Fibroblast of mammary gland (primary cell): ENCODE measurements at places on chromosomes 1 and 21.
A peak's percentile ranks its signal among the peaks of the same experiment; 100 is the strongest.

DNA sequence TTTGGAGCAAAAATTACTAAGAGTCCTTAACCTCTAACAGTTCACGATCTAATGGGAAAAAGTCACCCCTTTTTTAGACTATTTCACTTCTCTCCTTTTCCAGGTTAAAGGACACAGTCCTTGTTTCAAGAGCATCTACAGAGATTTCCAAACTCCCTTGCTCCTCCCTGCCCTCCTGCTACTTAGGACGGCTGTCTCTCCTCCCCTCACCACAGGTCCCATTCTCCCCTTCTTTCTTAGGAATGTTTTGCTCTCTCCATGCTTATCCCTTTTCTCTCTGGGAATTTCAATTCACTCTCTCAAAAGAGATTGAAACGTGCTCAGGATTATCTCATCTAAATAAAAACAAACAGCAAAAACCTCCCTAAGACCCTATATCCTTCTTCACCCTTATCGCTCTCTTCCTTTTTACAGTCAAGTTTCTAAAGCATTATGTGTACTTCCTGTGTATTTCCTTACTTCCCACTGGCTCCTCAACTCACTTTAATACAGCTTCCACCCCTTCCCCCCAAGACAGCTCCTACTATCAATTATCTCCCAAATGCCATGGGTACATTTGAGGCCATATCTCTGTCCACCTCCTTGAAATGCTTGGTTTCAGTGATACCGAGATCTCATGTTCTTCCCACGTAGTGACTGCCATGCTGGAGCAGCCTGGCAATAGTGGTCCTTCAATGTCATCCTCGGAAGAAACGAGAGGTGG lies 43.2 kb upstream of the ZNF281 start:
- DNase-seq = no peak

GRCh38 chr1:63612564-63612963 lies 19.4 kb downstream of the PGM1 start:
- no peak for DNase-seq

- DNase-seq = peak; percentile 58
Measured at GRCh38 chr1:58885998-58886397, 102.2 kb upstream of the JUN start.

GRCh38 chr1:26750428-26750827 lies 37.3 kb upstream of the PIGV start:
- DNase-seq = no peak

DNA sequence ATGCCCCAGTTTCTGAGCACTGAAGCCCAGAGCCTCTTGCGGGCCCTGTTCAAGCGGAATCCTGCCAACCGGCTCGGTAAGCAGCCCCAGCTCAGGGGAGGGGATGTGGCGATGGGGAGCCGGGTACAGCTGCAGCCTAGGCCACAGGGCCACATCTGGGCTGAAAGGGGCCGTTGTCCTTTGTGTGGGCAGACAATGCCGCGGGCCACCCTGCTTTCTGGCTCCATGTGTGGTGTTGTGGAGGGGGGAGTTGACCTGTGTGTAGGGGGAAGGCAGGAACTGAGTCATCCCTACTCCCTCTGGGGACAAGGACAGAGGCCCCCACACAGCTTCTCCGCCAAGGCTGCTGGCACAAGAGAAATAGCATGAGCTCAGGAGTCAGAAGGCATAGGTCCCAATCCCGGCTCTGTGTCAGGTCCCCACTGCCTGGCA lies 26.0 kb downstream of the RPS6KA1 start:
- DNase-seq = peak; percentile 40

DNA sequence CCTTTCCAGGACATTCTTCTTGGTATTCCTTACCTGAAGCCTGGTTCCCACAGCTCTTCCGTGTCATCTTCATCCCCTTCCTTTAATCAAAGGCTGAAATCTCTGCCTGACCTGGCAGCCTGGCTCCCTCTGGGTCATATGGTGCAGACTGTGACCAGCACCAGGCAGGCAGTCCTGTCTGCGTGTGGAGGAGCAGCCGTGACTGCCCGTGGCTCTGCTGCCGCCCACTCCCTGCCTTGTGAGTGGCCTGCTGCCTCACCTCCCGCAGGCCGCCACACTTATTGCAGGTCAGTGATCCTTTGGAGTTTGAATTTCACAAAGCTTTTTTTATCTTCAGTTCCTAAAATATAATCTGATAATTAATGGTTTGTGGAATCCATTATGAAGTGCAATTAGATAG lies 36.2 kb upstream of the EPHA8 start:
- no peak for DNase-seq

- peak; percentile 82 for DNase-seq
Measured at GRCh38 chr1:244104309-244105060, 53.4 kb downstream of the ZBTB18 start.

GRCh38 chr1:240739754-240740153 lies 127.8 kb upstream of the GREM2 start:
- peak; percentile 26 for DNase-seq

GRCh38 chr21:45889961-45890360 lies 91.6 kb upstream of the COL6A1 start:
- no peak for DNase-seq

- no peak for DNase-seq
Measured at GRCh38 chr1:204649721-204650521, 35.6 kb downstream of the LRRN2 start.

GRCh38 chr1:119485201-119485600 lies 21.8 kb upstream of the HSD3B1 start:
- no peak for DNase-seq

DNA sequence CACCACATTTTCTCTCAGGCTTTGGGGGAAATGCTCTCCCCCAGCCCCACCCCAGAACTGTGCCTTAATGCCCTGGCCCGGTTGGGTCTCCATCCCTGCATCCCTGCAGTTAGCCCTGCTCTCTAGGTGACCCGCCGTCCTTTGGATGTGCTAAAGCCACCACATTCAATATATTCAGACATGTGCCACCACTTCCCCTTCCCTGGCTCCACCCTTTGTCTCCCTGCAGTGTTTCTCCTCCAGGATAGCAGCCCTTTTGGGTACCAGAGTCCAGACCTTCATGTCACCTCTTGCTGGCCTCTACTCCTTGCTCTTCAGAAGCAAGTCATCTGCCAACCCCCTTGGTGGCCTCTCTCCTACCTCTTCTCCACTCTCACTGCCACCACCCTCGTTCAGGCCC lies 41.8 kb downstream of the RUNX1 start:
- no peak for DNase-seq

GRCh38 chr1:92921031-92922023 lies 39.9 kb downstream of the DIPK1A start:
- DNase-seq = no peak

- peak; percentile 25 for DNase-seq
Measured at GRCh38 chr1:86155051-86155806, 1.3 kb downstream of the COL24A1 start.

GRCh38 chr1:199725002-199725565 lies 302.4 kb upstream of the NR5A2 start:
- DNase-seq = no peak

GRCh38 chr1:55252942-55253589 lies 37.9 kb upstream of the USP24 start:
- no peak for DNase-seq

GRCh38 chr1:218640173-218640572 lies 295.0 kb downstream of the TGFB2 start:
- DNase-seq = no peak

DNA sequence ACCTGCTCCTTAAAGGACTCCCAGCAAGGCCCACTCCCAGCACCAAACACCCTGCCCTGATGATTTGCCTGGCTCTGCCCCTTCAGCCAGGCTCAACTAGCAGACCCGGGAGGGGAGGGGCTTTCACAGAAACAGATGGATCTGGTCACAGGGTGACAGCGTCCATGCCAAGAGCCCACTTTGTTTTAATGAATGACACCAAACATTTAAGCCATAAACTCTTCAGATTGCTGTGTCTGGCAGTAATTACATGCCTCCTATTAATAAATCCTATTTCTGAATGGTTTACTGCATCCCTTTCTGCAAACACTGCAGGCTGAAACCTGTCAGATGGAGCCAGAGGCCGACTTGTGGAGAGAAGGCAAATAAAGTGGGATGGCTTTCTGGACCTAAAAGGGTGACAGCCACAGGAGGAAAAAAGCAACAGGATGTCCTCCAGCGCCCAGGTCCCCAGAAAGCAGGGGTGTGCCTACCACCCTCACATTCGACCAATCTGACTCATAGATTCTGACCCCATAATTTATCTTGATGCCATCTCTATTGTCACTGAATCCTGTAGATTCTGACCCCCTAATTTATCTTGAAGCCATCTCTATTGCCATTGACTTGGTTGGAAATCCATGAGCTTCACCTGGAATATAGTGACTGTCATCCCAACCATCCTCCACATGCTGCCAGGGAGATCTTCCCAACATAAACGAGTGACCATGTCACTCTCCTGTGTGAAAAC lies 200.9 kb downstream of the PLPP3 start:
- no peak for DNase-seq

GRCh38 chr1:162456323-162456722 lies 41.3 kb upstream of the UHMK1 start:
- DNase-seq = no peak

GRCh38 chr1:156152628-156153027 lies 757 bp upstream of the SEMA4A start:
- DNase-seq = no peak

DNA sequence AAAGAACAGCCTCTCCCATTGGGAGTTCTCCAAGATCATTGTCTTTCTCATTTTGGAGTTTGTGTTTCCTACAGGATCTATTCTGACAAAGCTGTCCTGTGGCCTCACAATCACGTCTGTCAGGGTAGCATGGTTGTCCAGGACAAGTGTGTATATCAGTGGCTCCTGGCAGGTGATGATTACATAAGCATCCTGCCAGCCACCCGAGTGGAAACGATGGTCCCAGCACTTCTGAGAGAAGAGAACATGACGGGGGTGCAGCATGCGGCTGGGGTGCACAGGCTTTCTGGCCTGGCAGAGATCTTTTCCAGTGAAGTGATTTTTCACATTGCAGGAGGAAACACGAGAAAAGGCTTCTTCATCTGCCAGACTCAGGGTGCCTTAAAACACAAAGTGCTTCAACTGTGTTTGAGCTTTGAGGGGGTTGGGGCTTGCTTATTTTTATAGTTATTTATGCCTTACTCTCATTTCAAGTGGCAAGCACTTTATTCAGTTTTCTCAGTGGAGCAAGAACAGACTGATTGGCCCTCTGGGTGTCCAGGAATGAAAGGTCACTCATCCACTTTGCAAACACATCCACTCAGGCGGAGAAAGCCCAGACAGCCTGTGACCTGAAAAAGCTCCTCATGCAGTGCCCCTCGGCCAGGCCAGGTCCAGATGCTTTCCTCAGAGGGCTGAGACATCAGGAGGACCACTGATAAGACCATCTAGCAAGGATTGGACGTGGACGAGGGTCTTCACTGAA lies 186.0 kb downstream of the DUSP10 start:
- DNase-seq = no peak

DNA sequence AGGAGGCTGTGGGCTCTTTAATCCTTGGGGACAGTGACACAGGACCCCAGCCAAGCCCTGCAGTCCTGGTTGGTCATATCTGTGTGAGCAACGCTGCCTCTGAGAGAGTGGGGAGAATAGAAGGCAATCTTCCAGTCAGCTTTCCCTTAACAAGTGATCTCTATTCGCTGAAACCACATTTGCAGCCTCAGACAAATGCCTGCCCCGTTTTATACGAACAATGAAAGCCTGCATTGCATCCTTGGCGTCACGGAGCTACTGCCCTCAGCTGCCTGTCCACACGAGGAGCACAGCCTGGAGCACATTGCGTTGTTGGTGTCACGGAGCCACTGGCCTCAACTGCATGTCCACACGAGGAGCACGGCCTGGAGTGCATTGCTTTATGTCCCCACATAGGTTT lies 150.2 kb upstream of the ARHGEF16 start:
- no peak for DNase-seq

- DNase-seq = no peak
Measured at GRCh38 chr1:186518395-186518794, 57.5 kb upstream of the PDC start.

- no peak for DNase-seq
Measured at GRCh38 chr1:63274979-63275378, 47.4 kb upstream of the FOXD3 start.

GRCh38 chr1:239814306-239814881 lies 277.3 kb upstream of the FMN2 start:
- DNase-seq = peak; percentile 85

DNA sequence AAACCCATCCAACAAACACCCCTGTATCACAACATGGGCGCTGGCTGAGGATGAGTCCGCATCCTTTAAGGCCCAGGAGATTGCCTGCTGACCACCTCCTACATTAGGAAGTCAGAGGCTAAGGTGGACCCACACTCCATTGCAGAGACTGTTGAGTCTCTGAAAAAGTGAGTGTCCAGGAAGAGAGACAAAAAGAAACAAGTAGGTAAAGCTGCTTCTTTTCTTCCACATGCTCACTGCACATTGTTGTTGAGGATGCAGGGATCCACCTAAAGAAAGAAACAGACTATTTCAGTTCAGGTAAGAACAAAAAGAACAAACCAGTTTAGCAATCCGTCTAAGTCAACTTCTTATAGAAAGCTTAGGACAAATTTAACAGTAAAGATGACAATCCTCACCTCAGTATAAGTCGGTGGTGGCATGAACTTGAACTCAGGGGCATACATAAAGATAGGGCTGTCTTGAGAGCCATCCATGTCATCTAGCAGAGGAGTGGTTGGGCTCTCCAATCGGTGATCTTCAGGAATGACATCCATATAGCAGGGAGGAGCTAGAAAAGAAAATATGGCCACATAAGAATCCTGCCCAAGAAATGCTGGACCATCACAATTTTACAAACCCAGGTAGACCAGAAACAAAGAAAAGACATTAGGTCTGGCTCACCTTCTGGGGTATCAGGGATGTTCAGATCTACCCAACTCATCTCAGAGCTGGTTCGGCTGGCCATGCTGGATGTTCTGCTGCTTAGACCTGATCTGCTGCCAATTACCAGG lies 2.6 kb downstream of the TXNIP start:
- no peak for DNase-seq

- peak; percentile 11 for DNase-seq
Measured at GRCh38 chr1:87367549-87367948, 38.9 kb downstream of the LMO4 start.

DNA sequence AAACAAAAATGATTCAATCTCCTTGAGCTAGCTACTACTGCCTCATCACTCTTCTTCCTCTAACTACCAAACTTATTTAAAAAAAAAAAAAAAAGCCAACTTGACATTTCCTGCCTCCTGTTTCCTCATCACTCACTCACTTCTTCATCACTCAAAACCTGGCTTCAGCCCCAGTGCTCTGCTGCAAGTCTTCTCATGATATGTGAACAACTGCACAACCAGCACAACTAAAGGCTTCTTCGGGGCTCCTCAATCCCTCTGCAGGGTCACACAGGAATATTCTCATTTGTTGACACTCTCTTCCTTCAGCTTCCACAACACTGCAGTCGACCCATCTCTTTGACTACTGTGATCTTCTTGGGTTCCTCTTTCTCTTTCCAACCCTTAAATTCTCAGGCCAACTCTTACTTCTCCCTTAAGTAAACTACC lies 7.6 kb downstream of the MTF1 start:
- peak; percentile 55 for DNase-seq

- no peak for DNase-seq
Measured at GRCh38 chr1:25863486-25864262, 4.4 kb upstream of the AUNIP start.
